Endodermal cell (in vitro differentiated cells): ENCODE measurements at places on chromosomes 6 and 20.
A peak's percentile ranks its signal among the peaks of the same experiment; 100 is the strongest.

- no peak overlapping the region for H3K4me3 ChIP-seq
- H3K4me1 ChIP-seq, result no peaks in the 10 kb centered on the region
- no peaks in the 10 kb centered on the region for H3K36me3 ChIP-seq
These were observed 11.8 kb downstream of the MAS1 start for GRCh38 chr6:159902620-159903019.

DNA sequence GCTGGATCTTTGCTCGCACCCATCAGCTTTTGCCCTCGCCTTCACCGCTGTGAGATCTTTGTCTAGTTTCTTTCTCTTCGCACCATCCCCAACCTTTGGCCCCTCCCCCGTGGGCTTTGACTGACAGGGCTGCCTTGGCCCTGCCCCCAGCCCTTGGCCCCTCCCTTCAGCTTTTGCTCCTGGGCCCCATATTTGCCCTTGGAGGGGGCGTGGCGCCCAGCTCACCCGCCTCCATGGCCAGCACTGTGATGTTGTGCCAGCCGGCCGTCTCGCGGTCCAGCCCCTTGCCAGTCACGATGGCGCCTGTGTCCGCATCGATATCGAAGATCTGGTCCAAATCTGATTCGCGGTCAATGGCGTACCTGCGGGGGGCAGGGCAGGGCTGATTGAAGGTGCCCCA lies 81.1 kb downstream of the CD40 start:
- no peak overlapping the region for H3K4me3 ChIP-seq
- no peaks in the 10 kb centered on the region for H3K36me3 ChIP-seq
- H3K27ac ChIP-seq, result no peak overlapping the region
- no peaks in the 10 kb centered on the region for H3K4me1 ChIP-seq
- DNase-seq, result peak; percentile 93
- H3K27me3 ChIP-seq, result no peaks in the 10 kb centered on the region

DNA sequence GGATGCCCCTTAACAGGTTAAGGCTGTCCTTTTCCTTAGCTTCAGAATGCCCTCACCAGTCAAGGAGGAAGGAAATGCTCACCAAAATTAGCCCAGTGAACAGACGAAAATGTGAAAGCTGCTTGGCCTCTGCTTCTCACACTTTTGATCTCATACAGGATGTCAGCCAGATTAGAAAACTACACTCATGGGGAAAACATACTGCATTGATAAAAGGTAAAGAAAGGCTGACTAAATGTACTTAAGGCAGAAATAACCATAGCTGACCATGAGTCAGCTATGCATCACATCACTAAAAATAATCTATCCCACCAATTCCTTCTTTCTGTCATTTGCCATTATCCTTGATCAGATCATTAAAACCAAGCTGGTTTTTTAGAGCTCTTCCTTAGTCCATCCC lies 198.4 kb upstream of the TENT5A start:
- H3K4me1 ChIP-seq, result no peaks in the 10 kb centered on the region
- H3K27ac ChIP-seq, result no peak overlapping the region
- H3K4me3 ChIP-seq, result no peak overlapping the region

GRCh38 chr6:11613336-11613735 lies 75.8 kb downstream of the TMEM170B start:
- H3K4me3 ChIP-seq, result no peak overlapping the region
- H3K4me1 ChIP-seq, result peaks cover 6% of the 10 kb centered on the region
- no peak for DNase-seq

DNA sequence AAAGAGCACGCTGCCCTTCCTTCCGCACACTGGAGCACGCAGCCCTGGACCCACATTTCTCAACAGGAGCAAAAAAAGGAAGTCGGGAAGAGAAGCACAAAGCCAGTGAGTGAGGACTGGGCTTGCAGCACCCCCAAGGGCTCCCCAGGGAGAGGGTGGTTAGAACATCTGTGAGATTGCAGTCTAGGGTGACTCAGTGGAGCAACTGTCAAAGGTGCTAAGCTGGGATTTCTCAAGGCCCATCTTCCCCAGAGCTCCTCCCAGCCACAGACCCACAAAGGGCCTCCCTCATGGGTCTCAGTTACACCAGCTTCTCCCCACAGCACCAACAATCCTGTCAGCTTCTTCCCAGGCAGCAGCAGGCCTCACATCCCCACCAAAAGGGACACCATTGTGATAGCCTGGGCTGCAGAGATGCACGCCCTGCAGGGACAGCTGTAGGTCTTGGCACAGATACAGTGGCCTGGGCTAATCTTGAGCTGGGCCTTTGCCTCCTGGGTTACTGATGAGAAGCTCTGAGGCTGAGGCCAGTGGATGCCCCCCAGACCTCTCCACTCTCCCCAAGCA lies 39.6 kb upstream of the CD93 start:
- H3K4me1 ChIP-seq, result no peaks in the 10 kb centered on the region
- no peak overlapping the region for H3K4me3 ChIP-seq
- no peak overlapping the region for H3K27ac ChIP-seq
- no peaks in the 10 kb centered on the region for H3K27me3 ChIP-seq
- H3K36me3 ChIP-seq, result no peaks in the 10 kb centered on the region

DNA sequence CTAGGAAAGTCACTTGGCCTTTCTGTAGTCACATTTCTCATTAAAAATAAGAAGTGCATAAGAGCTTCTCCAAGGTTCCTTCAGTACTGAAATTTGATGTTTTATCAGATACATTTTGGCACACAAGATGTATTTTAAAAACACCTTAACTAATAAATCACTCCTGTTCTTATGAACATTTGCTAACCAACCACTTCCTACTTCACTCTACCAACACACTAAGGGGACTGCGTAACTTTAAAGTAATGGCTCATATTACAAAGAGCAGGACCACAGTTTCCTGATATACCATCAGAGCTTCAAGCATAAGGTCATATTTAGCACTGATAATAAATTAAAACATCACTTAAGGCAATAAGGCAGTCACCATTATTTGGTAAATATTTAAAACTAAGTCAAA lies 104.4 kb downstream of the RALGAPA2 start:
- H3K4me1 ChIP-seq, result no peaks in the 10 kb centered on the region
- H3K4me3 ChIP-seq, result no peak overlapping the region
- H3K27ac ChIP-seq, result no peak overlapping the region
- H3K27me3 ChIP-seq, result no peaks in the 10 kb centered on the region
- peaks cover 3% of the 10 kb centered on the region for H3K36me3 ChIP-seq
- no peak for DNase-seq

- peaks cover 11% of the 10 kb centered on the region for H3K36me3 ChIP-seq
- no peak overlapping the region for H3K4me3 ChIP-seq
- DNase-seq, result no peak
- no peaks in the 10 kb centered on the region for H3K4me1 ChIP-seq
- H3K27ac ChIP-seq, result no peak overlapping the region
These were observed 39.9 kb downstream of the JARID2 start for GRCh38 chr6:15285682-15286294.

DNA sequence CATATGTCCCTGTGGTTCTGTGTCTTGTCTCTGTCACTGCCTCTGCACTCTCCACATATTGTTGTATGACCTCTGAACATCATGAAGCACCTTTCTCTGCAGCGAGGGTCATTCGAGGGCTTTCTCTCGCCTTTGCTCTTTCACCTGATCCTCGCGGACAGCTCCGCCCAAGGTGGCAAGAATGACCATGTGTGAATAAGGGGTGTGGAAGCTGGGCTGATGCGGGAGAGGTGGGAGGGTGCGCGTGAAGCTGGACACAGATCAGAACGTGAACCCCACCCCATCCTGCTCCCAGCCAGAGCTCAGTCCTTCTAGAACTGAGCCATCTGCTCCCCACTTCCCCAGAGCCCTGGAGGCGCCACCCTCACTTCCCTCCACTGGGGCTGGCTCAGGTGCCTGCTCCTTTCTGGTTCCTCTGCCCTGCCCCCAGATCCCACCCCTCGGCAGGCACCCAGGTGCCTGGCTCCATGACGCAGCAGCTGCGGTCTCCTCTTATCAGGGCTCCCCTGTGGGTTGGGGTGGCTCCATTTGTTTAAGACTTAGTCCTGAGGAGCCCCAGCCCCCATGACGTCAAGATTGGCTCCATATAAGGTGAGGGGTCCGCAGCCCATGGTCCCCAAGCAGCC lies at the start of gene MUCL3:
TSS of gene MUCL3 (plus strand) at position 613 of the 626 bp plus-strand sequence. CDS start 27 bp downstream, outside the sequence.
- H3K36me3 ChIP-seq, result no peaks in the 10 kb centered on the region
- H3K4me1 ChIP-seq, result no peaks in the 10 kb centered on the region
- no peaks in the 10 kb centered on the region for H3K27me3 ChIP-seq
- DNase-seq, result no peak
- H3K27ac ChIP-seq, result no peak within 1 kb of the TSS
- H3K4me3 ChIP-seq, result no peak within 1 kb of the TSS

DNA sequence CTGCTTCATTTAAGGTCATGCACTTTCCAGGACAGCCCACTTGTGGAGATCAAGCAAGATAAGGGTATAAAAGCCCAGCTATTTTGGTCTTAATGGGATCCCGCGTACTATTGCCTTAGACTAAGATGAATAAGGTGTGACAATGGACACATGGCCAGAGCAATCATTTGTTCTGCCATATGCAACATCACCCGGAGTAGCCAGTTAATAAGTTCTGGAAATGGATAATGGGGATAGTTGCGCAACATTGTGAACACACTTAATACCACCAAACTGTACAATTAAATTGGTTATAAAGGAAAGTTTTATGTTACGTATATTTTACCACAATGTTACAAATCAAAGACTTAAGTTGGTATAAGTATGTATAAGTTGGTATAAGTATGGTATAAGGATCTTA lies 674.5 kb downstream of the HDGFL1 start:
- H3K27me3 ChIP-seq, result no peaks in the 10 kb centered on the region
- H3K36me3 ChIP-seq, result no peaks in the 10 kb centered on the region
- no peak overlapping the region for H3K4me3 ChIP-seq
- DNase-seq, result no peak
- H3K4me1 ChIP-seq, result no peaks in the 10 kb centered on the region
- no peak overlapping the region for H3K27ac ChIP-seq

DNA sequence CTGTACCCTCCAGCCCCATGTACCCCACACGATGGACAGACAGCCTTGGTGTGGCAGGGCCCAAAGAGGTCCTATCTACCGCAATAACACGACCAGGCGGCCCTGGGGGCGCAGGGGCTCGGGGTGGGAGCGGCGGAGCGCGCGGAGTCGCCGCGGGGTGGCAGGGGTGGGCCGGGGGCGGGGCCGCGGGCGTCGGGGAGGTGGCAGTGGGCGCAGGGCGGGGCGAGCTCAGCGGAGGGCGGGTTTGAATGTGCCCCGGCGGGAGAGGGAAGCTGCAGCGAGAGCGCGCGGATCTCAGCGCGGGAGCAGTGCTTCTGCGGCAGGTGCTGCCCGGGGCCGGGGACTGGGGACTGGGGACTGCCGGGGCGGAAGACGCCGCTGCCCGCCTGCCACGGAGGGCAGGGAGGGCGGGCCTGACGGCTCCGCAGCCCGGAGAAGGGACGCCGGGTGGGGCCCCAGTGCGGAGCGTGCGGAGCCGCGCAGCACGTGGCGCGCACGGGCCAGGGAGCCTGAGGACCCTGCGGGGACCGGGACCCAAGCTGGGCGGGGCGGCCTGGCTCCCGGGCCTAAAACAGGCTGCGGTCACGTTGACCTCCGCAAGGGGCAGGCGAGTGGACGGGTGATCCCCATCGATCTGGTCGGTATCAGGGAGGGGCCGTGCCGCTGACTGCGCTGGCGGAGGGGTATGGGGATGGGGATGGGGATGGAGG lies at the start of gene SLC29A1:
TSS of gene SLC29A1 (plus strand) at position 277 of the 710 bp plus-strand sequence. CDS start 3,719 bp downstream, outside the sequence.
- H3K27ac ChIP-seq, result no peak within 1 kb of the TSS
- no peaks in the 10 kb centered on the region for H3K36me3 ChIP-seq
- H3K4me3 ChIP-seq, result peak within 1 kb of the TSS; percentile 87
- H3K4me1 ChIP-seq, result peaks cover 11% of the 10 kb centered on the region

- H3K27me3 ChIP-seq, result no peaks in the 10 kb centered on the region
- H3K36me3 ChIP-seq, result no peaks in the 10 kb centered on the region
- DNase-seq, result no peak
- no peak overlapping the region for H3K27ac ChIP-seq
- H3K4me3 ChIP-seq, result no peak overlapping the region
These were observed 111.8 kb downstream of the MAP7 start for GRCh38 chr6:136438441-136438840.

DNA sequence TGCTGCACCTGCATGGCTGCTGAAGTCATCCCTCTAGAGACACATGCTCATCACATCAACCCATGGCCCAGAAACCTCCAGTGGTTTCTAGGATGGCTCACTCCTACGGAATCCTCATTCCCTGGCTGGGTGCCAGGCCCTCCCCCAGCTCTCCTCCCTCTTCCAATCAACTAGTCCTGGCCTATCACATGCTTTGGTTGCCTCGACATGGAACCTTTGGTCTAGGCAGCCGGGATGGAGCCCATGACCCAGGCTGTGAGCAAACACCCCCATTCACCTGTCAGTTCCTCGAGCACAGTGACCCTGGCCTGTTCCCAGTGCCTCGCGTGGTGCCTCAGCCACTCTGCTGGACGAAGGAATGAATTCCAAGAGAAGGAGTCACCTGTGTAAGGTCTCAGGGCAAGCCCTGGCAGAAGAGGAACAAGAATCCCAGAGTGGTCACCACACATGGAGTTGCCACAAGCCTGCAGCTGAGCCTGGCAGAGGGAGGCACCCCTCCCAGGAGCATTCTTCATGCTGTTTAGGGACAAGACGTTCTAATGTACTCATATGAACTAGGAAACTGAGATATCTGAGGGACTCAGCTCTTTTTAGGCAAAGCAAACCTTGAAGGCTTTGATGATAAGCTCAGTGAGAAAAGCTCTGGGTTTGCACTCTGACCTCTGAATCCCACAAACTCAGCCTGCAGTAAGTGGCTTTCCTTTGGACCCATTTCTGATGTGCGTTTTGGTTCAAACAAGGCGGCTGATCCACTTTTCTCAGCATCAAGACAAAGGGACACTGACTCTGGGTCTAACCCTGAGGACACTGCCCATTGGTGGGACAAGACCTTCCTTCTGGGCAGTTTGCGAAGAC lies 40.2 kb downstream of the PPP1R3G start:
- no peak overlapping the region for H3K27ac ChIP-seq
- H3K27me3 ChIP-seq, result no peaks in the 10 kb centered on the region
- peaks cover 8% of the 10 kb centered on the region for H3K4me1 ChIP-seq

GRCh38 chr6:149059557-149059956 lies 258.0 kb upstream of the TAB2 start:
- no peaks in the 10 kb centered on the region for H3K36me3 ChIP-seq
- no peaks in the 10 kb centered on the region for H3K27me3 ChIP-seq
- H3K27ac ChIP-seq, result no peak overlapping the region
- H3K4me3 ChIP-seq, result no peak overlapping the region

DNA sequence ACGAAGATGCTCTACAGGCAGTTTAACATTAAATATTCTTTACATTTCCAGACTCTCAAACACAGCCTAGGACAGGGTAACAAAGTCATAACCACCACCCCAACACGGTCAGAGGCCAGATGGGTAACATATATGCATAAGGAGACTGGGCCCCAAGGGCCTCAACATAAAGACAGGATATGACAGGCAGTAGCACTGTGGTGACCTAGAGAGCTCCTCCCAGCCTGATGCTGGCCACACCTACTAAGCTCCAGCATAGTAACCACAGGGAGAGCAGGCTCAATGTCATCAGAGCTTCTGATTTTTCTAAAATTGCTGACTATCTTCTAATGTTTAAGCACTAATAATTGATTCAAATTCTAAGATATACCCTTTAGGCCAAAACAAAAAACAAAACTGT lies 21.7 kb downstream of the SMLR1 start:
- no peaks in the 10 kb centered on the region for H3K27me3 ChIP-seq
- H3K4me1 ChIP-seq, result peaks cover 6% of the 10 kb centered on the region
- DNase-seq, result peak; percentile 58
- peaks cover 23% of the 10 kb centered on the region for H3K36me3 ChIP-seq
